Activated T-helper 9 cell treated with anti-CD3 and anti-CD28 coated beads, Interleukin-2, amount 50 U/mL, for 16 hours (primary cell): ENCODE measurements at places on chromosomes 6 and 20.

DNA sequence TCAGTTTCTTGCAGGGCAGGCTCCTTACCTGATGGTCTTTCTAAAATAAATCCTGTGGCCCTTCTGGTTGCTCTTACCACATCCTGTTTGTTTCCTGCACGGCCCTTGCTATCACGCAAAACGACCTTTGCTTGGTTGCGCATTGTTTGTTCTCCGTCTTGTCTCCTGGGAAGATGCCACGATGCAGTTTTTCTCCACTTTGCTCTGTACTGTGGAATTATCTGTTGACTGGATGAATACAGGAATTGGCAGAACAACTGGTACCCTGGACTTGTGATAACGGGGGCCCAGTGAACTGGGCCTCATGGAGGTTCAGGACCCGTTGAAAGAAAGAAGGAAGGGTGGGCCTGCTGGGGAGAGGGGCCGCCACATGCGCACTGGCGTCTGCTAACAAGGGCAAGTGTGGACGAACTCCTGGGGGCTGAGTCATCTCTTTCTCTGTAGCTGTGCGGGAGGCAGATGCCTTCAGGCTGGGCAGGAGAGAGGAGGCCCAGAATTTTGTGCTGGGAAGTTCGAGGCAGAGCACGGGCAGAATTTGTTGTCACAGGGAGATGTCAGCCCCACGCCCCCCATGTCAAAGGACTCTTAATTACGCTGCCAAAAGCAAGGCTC is 139.9 kb downstream of the BMP7 start:
- no peak for DNase-seq

GRCh38 chr20:38559764-38560163 is 21.2 kb upstream of the ADIG start:
- no peak for DNase-seq

- no peak for DNase-seq
Observed at GRCh38 chr6:148611213-148611612, 135.6 kb upstream of the UST start.

GRCh38 chr6:89689732-89690131 is 51.2 kb upstream of the LYRM2 start:
- no peak for DNase-seq

DNA sequence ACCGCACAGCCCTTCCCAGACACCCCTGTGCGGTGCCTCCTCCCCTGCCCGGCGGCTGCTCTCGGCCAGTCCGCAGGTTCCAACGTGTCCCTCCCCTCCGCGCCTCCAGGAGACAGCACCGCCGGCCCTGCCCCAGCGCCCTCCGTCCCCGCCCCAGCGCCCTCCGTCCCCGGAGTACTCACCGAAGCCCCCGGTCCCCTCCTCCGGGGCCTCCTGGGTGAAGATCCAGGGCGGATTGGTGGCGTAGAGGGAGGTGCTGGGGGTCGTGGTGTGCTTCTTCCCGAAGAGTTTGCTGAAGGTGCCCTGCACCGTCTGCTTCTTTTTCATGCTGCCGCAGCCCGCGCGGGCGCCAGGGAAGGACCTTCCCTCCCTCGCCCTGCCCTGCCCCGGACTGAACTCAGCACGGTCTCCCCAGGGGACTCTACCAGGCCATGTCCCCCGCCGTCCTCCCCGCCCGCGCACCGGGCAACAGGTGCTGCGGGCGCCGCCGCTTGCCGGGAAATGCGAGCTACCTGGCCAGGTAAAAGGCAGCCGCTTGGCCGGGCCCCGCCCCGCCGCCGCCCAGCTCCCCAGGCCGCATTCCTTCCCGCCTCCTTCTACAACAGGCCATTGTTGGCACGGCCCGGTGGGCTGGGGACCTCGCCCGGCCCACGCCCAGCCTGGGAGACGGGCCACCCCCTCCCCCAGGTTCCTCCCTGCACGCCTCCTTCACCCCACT is at the start of gene C6orf132:
Gene C6orf132 (minus strand): TSS at position 503 of the 718 bp plus-strand sequence. CDS start 176 bp downstream, at position 327.
- no peak for DNase-seq
